ENCODE measurements at places on chromosomes 11 and 22.

DNA sequence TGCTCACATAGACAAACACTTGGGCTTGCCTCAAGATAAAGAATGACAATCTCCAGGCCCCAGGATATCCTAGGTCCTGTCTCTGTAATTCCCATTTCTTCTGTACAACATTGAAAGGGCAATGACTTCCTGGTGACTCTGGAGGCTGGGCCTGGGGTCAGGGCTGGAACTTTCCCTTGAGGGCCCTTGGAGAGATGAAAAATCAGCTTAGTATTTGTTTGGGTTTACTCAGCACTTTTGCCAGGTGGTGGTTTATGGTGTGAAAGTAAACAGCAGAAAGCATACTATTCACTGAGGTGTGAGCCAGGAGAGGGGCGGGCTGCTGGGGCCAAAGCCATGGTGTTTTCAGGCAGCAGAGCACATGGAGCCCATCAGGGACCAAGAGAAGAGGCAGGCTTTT, 214.7 kb upstream of the NARS2 start:
- DNase-seq, result no peak

GRCh38 chr22:25167834-25168601, 31.6 kb upstream of the CRYBB3 start:
- no peak for DNase-seq

DNA sequence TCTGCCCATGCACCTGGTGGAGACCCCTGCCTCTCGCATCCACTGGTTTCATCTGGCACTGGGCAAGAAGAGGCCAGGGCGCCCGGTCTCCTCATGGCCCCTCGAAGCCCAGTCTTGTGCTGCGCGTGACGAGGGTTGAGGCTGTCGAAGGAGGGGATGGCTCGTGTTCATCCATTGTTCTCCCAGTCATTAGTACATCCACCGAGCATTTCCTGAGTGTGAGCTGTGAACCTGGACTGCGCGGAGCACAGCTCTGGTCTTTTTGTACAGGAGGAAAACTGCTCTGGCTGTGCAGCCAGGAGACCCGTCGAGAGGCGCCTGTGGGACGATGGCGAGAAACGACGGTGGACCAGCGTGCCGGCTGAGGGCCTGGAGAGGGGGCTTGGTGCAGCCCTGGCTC, 6.8 kb downstream of the CACNA1I start:
- DNase-seq, result no peak

DNA sequence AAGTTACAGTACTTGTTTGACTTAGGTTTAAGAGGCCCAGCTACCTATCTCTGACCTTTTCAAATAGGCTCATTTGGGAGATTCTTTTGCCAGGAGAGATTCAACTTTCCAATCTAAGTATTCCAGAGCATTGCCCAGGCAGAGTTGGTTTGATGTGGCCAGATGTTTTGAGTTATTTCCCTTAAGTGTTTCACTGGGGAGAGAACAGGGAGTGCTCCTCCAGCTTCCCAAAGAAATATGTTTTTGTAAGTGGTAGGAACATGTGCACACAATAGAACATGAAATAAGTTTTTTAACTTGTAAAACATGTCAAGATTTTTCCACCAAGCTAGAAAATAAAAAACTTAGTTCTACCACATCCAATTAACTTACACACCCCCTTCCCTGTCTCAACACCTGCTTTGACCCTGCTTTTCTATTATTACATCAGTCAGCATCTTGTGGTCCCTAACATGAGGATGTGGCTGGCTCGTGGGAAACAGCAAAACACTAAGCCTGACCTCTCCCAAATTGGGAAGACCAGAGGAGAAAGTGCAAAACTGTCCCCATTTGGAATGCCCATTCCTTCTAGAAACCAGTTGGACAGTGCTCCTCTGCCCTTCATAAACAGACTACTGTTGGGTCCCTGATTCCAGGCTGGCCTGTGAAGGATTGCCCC, 70.4 kb upstream of the RASSF10 start:
- DNase-seq, result no peak

DNA sequence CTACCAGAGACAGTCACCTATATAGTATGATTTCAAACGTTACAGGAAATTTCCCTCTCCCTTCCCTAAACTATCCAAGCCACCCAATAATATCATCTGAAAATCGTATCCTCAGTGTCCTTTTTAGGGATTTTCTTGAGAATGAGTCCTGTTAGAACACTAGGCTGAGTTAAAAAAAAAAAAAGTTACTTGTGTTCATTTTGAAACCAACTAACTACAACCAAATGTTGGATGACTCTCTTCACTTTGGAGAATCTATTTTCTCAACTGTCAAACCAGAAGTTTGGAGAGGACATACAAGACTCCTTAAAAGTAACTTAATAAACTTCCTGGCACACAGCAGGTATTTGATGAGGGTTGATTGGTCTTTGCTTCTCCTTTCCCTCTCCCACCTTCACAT, 183.2 kb upstream of the SESN3 start:
- no peak for DNase-seq

GRCh38 chr11:113083571-113083970, 122.4 kb downstream of the NCAM1 start:
- DNase-seq, result no peak

DNA sequence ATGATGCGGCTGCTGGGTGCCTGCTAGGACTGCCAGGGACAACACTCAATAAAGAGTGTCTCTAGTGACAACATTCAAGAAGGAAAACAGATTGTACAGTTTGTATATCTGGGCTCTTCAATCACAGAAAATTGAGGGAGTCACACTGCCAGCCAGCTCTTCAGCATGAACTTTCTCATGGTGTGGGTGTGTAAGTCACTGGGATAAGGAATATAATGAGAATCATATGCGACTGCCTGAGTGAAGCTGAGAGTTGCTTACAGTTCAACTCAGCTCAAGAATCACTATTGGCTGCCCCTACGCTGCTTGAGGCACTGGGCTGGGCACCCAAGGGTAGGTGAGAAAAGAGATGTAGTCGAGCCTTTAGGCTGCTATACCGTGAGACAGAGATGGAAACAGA, 328.1 kb upstream of the PITPNB start:
- DNase-seq, result no peak

DNA sequence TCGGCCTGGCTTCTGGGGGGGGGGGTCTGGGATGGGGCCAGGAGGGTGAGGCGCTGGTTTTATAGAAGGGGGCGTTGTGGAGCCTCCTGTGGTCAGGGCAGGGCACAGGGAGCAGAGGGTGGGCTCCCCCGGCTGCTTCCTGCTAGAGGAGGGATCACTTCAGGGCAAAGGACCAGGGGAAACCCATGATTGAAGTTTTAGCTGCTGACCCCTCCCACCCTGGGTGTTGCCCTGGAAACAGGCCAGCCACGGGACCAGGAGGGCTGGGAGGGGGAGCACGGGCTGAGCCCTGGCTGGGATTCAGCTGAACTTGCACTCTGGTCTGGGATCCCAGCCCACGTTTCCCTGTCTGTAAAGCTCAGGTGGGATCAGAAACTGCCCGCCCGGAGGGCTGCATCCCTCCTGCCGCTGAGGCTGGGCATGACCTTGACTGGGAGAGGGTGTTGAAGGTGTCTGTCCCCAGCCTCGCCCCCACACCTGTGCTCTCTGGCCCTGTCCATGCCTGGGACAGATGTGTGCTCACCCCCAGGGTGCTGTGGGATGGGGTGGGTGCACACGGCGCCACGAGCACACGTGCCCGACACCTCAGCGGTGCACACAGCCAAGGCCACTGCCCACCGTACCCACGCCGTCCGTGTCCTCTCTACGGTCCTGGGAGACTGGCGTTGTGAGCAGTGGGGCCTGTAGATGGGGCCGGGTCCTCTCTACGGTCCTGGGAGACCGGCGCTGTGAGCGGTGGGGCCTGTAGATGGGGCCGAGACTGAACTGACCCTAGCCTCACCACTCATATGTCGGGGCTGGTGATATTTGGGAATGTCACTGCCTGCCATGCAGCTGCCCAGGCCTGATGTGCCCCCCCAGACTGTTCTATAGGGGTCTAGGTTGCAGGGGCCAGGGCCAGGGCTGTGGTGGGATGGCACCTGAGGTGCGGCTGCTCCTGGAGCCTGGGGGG, 2.3 kb downstream of the TSPAN4 start:
- DNase-seq, result no peak

DNA sequence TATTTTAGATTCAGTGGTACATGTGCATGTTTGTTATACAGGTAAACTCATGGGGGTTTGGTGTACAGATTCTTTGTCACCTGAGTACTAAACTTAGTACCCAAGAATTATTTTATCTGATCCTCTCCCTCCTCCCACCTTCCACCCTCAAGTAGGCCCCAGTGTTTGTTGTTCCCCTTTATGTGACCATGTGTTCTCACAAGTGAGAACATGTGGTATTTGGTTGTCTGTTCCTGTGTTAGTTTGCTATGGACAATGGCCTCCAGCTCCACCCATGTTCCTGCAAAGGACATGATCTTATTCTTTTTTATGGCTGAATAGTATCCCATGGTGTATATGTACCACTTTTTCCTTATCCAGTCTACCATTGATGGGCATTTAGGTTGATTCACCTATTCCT, 6.8 kb downstream of the SMIM38 start:
- DNase-seq, result no peak

- no peak for DNase-seq
Observed at GRCh38 chr22:37065180-37065579, 13.6 kb downstream of the KCTD17 start.

GRCh38 chr11:132114185-132114584, 743.8 kb downstream of the NTM start:
- peak; percentile 31 for DNase-seq

- DNase-seq, result no peak
Observed at GRCh38 chr22:17931400-17931825, 92.9 kb downstream of the MICAL3 start.

GRCh38 chr11:34721646-34722045, 100.8 kb downstream of the EHF start:
- DNase-seq, result no peak

- no peak for DNase-seq
Observed at GRCh38 chr11:2859699-2860037, 25.9 kb downstream of the CDKN1C start.

DNA sequence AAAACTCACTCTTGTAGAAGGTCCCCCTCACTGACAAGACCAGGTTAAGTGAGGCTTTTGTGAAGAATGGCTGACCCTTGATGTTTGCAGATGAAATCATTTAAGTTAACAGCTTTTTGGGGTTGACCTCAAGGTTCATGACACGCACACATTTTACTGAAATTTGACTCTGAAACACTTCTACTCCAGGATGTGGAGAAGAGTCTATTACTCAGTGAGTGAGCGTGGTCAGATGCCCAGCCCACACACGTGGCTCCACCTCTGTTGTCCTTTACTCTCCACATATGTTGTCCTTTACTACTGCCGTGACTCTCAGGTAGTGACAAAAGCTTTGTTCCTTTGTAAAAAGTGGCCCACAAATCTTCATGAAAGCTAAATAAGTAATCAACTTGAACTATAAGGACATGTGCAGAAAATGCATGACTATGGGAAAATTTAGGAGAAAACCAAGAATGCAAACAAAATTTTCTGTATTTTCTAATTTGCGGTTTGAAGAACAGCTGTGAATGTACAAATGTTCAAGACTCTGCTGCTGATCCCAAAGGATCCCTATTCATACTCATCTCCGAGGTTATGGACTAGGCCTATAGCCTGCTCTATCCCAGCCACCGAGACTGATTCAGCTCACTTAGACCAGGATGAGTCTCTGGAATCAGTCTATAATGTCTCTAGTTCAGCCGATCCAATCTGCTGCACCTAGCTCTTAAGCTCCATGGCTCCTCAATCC, 22.4 kb downstream of the XRRA1 start:
- DNase-seq, result no peak

GRCh38 chr11:1261241-1262071, 38.6 kb downstream of the MUC5B start:
- DNase-seq, result no peak

- no peak for DNase-seq
Observed at GRCh38 chr22:20305894-20306645, 13.8 kb downstream of the DGCR6L start.

GRCh38 chr22:23698094-23698493, 7.3 kb downstream of the RGL4 start:
- DNase-seq, result no peak

DNA sequence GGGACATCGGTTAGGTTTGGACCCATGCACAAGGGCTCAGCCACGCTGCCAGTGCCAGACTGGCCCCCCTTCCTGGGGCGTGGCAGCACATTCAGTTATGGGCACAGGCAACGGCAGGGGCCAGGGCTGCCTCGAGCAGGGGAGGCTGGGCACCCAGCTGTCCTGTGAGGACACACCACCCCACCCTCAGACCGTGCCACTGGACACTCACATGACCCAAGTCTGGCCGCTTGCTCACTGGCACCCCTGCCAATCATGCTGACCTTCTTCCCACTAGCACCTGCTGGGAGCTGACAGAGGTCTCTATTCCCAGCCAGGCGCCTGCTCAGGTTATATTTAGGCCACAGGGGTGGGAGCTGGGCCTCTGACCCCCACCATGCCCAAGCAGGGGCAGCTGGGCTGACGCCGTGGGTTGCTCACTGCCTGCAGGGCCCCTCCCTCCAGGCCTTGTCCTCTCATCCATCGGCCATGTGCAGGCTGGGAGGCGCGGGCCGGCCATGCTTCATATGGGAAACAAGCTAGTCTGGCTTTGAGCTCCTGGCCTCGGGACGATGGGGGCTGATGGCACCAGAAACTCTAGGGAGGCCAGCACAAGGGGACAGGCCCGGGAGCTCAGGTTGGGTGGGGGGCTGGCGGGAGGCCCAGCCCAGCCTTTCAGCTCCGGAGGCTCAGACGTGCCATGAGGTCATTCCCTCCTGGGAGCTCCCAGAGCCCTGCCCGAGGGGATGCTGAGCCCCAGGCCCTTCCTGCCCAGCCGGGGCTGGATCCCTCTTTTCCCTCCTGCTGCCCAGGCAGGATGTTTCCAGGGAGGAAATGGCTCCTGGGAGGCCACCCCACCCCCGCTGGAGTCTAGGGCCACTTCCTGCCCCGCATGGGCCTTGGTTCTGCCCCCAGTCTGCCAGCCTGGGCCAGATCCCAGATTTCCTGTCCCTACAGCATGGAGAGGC, 15.2 kb upstream of the TBX1 start:
- DNase-seq, result no peak

DNA sequence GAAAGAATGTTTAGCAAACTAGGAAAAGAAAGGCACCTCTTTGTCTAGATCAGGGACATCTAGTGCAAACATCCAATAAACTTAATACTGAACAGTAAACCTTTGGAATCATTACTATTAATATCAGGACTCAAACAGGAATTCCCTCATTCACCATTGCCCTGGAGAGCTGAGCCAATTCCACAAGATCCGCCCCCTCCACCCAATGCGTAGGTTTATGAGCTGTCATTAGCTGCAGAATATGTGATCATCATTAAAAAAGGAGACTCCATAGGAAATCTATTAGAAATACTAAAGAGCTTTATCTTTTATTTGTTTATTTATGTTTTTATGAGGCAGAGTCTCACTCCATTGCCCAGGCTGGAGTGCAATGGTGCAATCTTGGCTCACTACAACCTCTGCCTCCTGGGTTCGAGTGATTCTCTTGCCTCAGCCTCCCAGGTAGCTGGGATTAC, 5.5 kb downstream of the IL17REL start:
- no peak for DNase-seq

DNA sequence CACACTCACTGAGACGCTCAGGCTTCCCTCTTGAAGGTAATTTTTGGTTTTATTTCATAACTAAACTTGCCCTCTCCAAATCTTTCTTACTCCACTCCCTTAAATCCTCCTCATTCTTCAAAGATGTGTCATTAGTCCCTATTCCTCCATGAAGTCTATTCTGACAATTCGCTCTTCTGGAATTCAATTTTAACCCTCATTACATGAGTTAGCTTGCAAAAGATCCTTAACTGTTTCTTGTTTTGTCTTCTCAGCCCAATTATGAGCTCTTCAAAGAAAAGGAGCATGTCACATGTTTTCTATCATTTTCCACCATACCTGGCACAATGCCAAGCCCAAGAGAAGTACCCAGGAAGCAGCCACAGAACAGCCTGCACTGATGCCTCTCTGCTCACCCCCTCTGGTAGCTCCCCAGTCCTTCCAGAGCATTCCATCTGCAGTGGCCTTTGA, 13.0 kb downstream of the GALNT18 start:
- DNase-seq, result no peak
